ENCODE measurements at places on chromosomes 12 and 14. TPM values are rescaled to one million over a fixed set of nuclear protein-coding genes. Genes with fewer than 3 reads are reported as not detected.

The GPR65 gene
- 0.32 TPM for total RNA-seq

The NGDN gene
- 7.8 TPM for total RNA-seq

The PDE6H gene
- not detected for total RNA-seq

The NOS1 gene
- 0.21 TPM for total RNA-seq

The MLH3 gene
- 23.9 TPM for total RNA-seq

GRCh38 chr14:30728471-30728870 lies 106.4 kb downstream of the SCFD1 start:
- no peaks in the 10 kb centered on the region for H3K27me3 ChIP-seq
- no peaks in the 10 kb centered on the region for H3K4me1 ChIP-seq

- H3K27me3 ChIP-seq, result no peaks in the 10 kb centered on the region
- no peak overlapping the region for H3K27ac ChIP-seq
- H3K4me3 ChIP-seq, result peak overlapping the region; percentile 7
Observed at GRCh38 chr12:59403259-59403932, 192.4 kb upstream of the SLC16A7 start.

DNA sequence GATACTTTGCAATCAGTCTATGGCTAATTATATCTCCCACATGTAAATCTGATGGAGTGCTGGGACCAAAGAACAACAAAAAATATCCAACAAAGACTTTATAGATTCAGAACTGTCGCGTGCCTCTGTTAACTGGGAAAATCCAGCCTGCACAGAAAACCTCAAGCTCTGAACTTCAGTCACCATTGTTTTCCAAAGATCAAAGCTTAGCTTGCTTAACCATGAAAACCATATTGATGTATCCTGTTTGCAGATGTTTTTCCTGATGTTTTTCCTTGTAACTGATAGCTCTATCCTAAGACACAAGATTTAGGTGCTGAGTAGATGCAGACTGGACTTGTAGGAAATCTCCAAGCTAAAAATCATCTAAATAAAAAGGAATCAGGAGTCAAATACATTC lies 163.7 kb downstream of the GXYLT1 start:
- no peak for DNase-seq
- H3K27me3 ChIP-seq, result no peaks in the 10 kb centered on the region

- H3K27me3 ChIP-seq, result no peaks in the 10 kb centered on the region
- H3K27ac ChIP-seq, result peak overlapping the region; percentile 90
Observed at GRCh38 chr14:94081386-94081820, 293 bp downstream of the IFI27L1 start.
